ENCODE measurements at places on chromosomes 2 and 18.

DNA sequence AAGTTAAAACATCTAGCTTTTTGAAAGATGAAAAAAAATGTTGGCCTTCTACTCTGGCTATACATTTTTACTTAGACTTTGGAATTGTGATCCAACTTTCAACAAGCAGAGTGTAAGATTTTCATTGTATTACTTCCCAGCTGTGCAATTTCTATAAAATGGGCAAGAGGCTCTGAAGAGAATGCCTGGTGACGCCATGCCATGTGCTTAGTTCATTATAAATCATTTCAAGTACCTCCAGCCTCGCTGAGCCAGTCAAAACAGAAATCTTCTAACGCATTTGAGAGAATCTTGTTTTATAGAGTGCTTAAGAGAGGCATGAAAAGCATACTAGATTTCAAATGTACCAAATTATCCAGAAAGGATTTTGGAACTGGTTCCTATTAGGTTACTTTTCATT is 10.1 kb upstream of the STK17B start:
- ATAC-seq: no peak

- ATAC-seq: no peak
Observed at GRCh38 chr2:180707175-180707883, 273.1 kb upstream of the UBE2E3 start.

GRCh38 chr2:142874293-142874814 is 3.1 kb upstream of the KYNU start:
- ATAC-seq: no peak

GRCh38 chr18:11004951-11005350 is 144.4 kb downstream of the PIEZO2 start:
- ATAC-seq: no peak

DNA sequence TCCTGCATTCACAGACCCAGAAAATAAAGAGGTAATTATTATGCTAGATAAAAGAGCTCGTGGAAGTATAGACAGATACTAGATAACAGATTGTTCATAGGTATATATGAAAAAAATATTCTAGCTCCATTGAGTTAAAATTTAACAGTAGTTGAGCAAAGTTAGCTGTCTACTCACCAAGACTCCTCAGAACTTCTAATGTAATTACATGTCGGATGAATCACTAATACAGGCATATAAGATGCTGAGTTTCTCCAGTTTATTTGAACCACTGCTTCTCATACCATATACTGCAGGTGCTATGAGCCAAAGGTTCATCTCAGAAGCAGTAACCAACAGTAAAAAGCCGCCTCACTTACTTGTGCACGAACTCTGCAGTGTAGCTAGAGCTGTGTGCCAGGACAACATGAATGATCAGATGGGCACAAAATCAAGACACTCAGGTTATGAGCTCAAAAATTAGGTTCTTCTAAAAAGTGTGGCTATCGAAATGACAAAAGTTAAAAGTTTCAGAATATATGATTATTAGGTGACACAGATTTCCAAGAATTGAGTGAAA is 373.4 kb downstream of the NCKAP5 start:
- ATAC-seq: no peak

DNA sequence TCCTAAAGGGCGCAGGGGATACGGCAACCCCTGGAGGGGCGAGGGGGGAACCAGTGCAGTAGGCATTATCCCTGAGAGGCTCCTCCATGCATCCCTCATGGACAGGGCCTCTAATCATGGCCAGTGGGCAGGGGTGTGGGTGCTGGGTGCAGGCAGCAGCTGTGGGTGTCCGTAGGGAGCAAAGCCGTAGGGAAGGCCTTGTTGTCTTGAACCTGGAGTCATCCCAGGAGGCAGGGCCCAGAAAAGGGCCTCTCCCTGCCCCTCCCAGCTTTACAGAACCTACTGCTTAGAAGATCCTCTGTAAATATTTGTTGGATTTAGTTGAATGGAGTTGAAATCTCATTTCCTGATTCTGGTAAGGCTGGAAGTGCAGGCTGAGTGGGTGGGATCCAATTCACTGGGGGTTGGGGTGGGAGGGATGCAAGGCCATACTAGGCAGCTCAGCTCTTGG is 207.0 kb upstream of the HAAO start:
- no peak for ATAC-seq
